H1 (cell line): ENCODE measurements at places on chromosomes 7 and 10. TPM values are rescaled to one million over a fixed set of nuclear protein-coding genes. Genes with fewer than 3 reads are reported as not detected.

GRCh38 chr10:16519250-16519907 is 2.3 kb downstream of the C1QL3 start:
- peak; percentile 62 for DNase-seq

DNA sequence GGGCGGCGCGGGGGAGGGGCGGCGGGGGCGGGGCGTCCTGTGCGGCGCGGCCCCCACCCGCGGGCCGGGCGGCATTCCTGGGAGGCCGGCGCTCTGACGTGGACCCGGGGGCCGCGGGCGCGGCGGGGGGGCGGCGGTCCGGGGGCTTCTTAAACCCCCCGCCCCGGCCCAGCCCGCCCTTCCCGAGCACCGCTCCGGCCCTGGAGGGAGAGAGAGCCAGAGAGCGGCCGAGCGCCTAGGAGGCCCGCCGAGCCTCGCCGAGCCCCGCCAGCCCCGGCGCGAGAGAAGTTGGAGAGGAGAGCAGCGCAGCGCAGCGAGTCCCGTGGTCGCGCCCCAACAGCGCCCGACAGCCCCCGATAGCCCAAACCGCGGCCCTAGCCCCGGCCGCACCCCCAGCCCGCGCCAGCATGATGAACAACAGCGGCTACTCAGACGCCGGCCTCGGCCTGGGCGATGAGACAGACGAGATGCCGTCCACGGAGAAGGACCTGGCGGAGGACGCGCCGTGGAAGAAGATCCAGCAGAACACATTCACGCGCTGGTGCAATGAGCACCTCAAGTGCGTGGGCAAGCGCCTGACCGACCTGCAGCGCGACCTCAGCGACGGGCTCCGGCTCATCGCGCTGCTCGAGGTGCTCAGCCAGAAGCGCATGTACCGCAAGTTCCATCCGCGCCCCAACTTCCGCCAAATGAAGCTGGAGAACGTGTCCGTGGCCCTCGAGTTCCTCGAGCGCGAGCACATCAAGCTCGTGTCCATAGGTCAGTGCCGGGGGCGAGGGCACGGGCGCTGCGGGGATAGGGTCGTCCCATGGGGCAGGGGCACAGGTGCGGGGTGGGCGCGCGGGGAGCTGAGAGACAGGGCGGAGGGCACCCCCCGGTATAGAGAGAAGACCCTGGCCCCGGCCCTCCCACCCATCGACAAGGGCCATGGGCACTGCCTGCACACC is at the start of gene FLNC:
Gene FLNC (plus strand): TSS at position 176 of the 947 bp plus-strand sequence. CDS start 232 bp downstream, at position 408.
- no peak for DNase-seq

DNA sequence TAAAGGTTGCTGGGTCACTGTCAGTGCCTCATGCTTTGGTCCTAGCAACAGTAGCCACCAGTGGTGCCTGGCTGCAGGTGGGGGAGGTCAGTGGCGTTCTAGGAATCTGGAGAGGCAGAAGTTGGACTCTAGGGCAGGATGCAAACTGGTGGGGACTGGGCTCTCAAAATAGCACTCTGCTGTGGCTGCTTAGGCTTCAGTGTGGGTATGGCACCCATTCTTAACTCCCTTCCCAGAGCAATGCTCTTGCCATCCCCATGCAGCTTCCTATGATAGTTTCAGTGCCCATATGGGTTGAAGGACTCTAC is 330.8 kb downstream of the PCDH15 start:
- no peak for DNase-seq

GRCh38 chr7:158683541-158683940 is 21.1 kb downstream of the NCAPG2 start:
- no peak for DNase-seq

DNA sequence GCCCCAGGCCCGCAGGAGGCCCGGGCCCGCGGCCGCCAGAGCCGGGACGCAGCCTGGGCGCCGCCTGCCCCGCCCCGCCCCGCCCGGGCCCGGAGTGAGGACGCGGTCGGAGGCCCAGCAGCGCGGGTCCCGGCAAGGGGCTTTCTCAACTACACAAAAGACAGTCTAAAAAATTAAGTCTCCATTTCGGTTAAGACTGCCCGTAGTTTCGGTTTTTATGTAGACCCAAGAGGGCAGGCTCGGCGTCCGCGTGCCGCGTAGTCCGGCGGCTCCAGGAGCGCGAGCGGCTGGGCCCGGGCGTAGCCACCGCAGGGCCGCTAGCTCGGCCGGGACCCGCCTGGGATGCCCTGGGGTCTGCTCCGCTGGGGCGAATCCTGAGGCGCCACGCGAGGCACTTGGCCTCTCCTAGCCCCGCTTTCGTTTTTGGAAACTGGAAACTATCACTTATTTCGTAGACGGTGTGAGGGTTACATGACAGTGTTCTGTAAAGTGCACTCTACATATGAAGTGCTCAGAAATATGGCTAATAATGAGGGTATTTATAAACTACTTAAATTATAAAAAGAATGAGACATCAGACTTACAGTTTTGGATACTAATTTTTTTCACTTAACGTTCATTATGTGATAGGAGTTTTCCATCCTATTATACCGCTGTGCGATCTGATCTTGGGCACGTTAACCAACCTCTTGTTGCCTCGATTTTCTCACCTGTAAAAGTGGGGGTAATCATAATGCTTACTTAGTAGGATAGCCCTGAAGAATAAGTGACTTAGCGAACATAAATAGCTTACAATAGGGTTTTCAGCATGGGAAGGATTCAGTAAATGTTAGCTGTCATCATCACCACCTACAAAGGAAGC is 573 bp downstream of the BLVRA start:
- DNase-seq: peak; percentile 82

GRCh38 chr10:24333736-24334135 is 124.8 kb downstream of the KIAA1217 start:
- DNase-seq: no peak

GRCh38 chr10:36474456-36474855 is 650.9 kb upstream of the ANKRD30A start:
- DNase-seq: no peak

DNA sequence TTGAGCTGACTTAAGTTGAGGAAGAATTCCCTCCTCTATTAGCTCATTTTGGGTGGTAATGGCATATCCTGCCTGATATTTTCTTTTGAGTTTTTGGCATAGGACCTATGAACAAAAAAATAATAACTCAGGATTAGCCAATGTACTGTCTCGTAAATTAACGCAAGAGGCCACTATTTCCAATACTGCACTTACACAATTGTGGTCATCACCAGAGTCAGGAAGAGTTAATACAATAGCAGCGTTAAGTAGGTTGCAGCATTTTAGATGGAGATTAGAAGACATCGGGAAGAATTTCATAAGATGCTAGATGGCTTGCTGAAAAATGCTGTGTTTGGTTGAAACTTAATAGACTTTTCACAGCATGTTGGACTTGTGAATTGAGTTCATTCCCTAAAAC is 36.4 kb downstream of the ANTXRL start:
- DNase-seq: no peak

DNA sequence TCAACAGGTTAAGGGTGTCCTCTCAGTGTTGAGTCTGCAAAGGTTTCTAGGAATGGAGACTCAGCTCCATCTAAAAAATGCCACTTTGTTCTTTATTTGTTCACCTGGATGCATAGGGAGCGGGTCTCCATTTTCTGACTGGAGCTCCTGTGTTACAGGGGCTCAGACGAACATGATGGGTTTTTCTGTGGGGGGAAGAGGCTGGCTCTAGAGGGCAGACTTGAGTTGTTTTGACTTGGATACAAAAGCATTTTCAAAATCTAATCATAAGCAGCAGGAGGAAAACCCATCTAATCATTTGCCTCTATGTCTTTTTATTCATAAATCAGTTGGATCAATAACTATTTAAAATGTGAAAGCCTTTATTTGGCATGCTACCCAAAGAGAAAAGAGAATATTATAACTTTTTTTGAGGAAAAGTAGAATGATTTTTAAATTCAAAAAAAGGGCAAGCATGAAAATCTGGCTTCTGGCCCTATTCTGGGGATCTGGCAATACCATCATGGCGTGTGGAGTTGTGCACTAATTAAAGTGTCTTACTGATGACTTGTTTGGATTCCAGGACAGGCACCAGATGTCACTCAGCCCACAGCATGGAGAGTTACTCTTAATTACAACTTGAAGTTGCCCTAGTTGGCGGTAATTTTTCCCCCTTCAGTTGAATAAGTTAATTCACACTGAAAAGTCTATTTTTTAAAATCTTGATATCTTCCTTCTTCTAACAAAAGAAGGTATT is 594.9 kb downstream of the REEP3 start:
- DNase-seq: no peak

DNA sequence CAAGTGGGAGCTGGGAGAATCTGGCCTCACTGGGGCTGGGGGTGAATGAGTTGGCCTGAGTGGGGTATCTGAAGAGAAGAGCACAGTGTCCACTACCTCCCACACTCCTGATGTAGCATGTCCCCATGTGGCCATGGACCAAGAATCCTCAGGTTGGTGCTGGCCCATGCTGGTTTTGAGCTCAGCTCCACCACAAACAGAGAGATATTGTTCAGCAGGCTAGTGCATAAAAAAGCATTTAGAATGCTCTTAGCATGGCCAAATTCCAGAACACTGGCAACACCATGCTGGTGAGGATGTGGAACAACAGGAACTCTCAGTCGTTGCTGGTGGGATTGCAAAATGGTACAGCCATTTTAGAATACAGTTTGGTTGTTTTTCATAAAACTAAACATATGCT is 61.4 kb downstream of the FRMPD2 start:
- no peak for DNase-seq

- DNase-seq: peak; percentile 61
Measured at GRCh38 chr10:34906067-34906965, 91.2 kb upstream of the PARD3 start.

GRCh38 chr10:128463991-128464760 is 338.0 kb upstream of the MKI67 start:
- no peak for DNase-seq

Gene HECW1
- total RNA-seq: 10.5 and 12.7 TPM in 2 replicates

Gene CRHR2
- 0.19 and 0.37 TPM in 2 replicates for total RNA-seq

Gene TACC2
- total RNA-seq: 46.6 and 48.5 TPM in 2 replicates

Gene AIFM2
- 3.0 and 4.0 TPM in 2 replicates for total RNA-seq

Gene OTUD1
- 6.6 and 7.1 TPM in 2 replicates for total RNA-seq
